Activated T-helper 17 cell treated with anti-CD3 and anti-CD28 coated beads, Interleukin-2, amount 50 U/mL, for 72 hours (primary cell): ENCODE measurements at places on chromosomes 3 and 15. TPM values are rescaled to one million over a fixed set of nuclear protein-coding genes. Genes with fewer than 3 reads are reported as not detected.

Gene KLHL40
- total RNA-seq = not detected

DNA sequence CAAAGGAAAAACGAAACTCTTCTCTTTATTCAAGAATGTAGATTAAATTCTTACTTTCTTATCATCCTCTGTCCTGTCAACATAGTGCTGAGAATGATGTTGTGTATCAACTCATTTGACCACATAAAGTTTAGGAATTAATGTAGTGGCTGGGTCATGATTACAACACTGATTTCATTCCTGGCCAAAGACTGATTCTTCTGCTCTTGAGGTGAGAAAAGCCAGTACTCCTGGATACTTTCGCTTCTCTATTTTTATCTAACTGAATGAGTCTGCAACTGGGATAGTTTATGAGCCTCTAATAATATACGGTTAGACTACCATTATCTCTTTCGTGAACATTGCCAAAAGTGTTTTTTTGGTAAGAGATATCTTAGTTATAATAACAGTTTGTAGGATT is 173.0 kb downstream of the LPP start:
- ATAC-seq = no peak

Gene STRIT1
- not detected for total RNA-seq

GRCh38 chr3:195458316-195458717 is 15.5 kb upstream of the ACAP2 start:
- peak; percentile 95 for ATAC-seq

DNA sequence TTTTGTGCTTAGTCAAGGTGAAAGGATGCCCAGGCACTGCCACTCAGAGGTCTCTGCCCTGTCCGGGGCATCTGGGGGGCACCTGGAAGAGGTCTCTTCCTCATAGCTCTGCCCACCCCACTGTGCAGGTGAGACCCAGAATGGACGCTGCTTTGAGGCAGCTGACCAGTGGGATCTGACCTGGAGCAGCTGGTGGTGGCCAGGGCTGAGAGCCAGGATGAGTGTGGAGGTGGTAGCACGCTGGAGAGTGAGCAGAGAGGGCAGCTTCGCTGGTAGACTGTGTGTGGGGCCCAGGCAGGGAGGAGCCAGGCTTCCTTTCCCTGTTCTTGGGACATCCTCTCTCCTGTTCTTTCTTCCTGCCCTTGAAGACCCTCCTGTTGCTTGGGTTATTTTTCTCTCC is 32.2 kb upstream of the PLA2G4E start:
- no peak for ATAC-seq

- no peak for ATAC-seq
Observed at GRCh38 chr15:47803767-47804166, 86.5 kb downstream of the SEMA6D start.

DNA sequence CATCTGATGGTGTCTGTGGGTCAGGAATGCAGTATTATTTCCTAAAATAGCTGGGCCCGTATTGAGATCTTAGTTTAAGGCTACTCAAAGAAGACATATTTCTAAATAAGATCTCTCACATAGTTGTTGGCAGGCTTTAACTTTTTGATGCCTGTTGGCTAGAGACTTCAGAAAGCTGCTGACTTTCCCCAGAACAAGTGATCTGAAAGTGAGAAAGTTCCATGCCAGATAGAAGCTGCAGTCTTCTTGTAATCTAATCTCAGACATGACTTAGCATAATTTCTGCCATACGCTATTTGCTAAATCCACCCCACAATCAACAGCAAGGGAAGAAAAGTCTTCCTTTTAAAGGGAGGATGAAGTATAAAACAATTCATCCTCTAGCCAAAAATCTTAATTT is 867.1 kb downstream of the IGSF11 start:
- ATAC-seq = no peak

DNA sequence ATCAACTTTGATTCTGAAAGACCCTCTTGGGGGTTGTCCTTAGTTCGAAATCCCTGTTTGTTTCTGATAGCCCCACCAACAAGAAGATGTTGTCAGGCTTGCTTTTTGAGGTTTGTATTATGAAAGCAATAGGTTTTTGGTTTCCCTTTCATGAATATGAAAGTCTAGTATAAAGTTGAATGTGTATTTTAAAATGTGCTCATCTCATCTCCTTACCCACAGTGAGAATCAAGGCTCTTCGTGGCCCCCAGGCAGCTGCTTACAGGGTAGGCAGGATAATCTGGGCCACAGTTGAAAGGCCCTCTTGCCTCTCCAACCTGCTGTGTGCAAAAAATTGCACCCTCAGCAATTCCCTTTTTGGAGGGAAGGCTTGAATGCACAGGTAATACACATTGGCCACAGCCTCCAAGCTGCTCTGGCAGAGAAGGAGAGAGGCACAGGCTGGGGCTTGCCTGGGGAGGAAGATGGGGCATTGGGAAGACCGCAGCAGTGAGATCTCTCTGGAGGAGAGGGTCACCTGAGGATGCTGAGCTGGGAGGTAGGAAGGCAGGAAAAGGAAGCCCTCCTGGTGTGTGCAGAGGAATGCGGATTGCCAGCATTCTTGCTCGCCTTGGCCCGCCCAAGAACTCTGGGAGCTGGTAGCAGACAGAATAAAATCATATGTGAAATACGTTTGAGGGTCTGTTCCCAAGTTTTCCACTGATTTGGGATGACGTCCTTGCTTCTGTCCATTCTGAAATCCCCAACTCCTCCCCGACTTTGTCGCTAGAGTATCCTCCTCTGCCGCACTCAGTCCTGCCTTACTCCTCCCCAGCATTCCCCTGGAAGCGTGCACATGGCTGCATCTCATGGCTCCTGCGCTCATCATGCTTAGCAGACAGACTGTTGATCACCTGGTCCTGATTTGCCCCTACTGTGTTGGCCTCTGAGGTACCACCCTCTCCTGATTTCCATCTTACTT is 196.4 kb downstream of the RPLP1 start:
- peak; percentile 54 for ATAC-seq

Gene CLDN1
- 0.11 TPM for total RNA-seq

DNA sequence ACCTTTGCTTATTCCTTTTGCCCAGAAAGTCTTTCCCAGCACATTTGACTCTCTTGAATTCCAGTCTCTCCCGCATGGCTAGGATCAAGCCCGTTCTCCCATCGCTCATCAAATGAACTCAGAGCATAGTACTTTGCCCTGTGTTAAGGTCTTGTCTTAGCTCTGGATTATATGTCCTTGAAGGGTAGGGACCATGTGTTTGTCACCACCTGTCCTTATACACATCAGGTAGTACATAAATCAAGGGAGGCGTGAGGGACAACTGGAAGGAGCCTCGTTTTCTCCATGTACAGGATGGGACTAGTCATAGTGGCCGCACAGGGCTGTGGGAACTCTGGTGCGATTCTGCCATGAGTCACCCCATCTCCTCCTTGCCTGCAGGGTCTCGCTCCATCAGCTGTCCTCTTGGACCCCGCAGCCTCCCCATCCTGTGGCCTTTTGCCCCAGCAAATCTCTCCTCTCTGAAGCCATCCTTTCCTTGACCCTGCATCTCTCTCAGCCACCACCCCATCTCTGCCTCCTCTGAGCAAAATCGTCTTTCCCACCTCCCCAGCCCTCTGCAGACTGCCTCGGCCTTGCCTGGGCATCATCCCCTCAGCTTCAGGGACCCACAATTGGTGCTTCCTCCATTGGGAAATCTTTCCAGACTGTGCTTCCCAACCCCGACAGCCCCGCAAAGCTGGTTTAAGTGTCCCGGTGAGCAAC is 33.4 kb upstream of the RAB6B start:
- no peak for ATAC-seq

DNA sequence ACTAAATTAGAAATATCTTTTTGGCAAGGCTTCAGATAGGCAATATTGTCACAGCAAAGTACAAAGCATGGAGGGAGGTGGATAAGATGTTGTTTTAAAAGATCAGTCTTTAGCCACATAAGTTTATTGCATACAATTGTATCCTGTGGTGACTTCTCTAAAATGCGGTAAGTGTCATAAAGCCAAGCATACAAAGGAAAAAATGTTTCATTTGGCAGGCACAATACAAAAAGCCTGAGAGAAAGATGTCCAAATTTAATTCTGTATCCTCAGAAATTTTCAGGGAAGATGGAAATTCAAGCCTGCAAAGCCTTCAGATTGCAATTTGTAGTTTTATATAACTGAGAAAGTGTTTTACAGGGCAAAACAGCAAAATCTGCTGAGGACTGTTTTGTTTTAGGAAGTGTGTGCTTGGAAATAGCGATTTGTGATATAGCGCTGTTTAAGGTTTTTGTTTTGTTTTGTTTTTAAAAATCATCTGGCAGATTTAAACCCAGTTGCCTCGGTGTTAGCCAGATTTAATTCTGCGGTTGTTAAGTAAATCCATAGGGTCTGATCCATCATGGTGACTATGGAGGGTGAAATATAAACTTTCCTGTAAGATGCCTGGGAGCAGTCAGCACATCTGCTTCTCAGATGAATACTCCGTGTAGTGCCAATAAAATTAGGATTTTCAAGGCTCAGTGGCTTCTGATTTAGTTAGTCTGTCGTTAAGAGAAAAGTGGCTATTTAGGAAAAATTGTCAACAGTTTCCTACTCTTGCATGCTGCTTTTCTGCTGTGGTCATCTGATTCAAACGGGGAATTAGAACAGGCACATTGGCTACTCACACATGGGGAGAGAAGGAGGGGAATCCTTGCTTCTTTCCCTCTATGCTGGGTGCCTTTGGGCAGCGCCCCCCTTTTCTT is 8.0 kb downstream of the KAT2B start:
- no peak for ATAC-seq

DNA sequence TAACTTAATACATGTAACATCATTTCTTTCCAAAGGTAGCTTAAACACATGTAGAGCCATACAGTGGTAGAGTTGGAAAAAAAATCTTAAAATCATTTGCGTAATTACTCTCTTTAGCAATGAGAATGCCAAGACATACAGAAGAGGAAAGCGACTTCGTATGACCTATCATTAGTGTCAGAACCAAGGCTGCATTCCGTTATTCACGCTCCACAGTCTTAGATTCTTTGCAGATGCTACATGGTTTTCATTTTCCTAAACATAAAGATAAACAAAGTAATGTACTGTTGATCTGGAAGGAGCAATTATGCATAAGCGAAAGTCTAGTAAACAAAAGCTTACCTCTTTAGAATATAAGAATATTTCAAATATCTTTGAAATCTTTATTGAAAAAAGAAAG is 410.3 kb upstream of the TPRG1 start:
- ATAC-seq = no peak

Gene TGM4
- not detected for total RNA-seq

GRCh38 chr3:102124282-102124681 is 275.0 kb downstream of the NFKBIZ start:
- ATAC-seq = no peak

Gene IL17RD
- 0.15 TPM for total RNA-seq

DNA sequence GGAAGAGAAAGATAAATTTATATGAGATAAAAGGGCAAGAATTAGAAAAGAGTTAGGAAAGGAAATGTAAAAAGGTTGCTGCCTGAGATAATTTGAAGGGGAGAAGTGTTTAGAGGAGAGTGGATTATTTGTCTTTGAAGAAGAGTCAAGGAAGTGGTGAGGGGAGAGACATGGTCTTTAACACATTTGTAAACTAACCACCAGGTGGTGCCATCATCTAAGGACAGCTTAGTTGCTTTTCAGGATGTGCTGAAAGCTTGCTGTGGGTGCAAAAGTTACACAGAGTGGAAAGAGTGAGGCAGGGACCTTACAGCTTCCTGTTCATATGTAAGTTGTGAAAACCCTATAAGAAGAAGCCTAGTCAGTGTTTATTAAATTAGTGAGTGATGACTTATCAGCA is 114.1 kb upstream of the DNAJC19 start:
- ATAC-seq = peak; percentile 43
